Putamen (tissue), 1 donor: ENCODE measurements at places on chromosomes 5 and 9.
A peak's percentile ranks its signal among the peaks of the same experiment; 100 is the strongest.

GRCh38 chr9:38278457-38278856 is 114.0 kb upstream of the ALDH1B1 start:
- DNase-seq: no peak

DNA sequence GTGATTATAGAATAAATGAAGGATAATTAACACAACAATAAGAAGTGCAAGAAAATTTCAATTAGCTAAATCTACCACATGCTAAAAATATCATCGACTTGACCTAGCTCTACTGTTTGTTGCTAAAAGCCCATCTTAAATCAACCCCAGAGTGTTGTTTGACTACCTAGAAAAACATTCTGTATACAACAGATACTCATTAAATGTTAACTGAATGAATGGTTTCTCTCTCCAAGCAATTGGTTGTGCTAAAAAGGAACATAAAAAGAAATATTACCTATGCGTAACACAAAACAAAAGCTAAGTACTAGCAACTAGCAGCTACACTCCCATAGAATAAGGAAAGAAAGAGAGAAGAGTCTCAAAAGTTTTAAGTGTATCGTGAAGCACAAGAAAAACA is 5.5 kb upstream of the PLPP6 start:
- DNase-seq: no peak

GRCh38 chr5:142982821-142983200 is 212.6 kb downstream of the ARHGAP26 start:
- no peak for DNase-seq

- no peak for DNase-seq
These were observed 60.7 kb downstream of the PRRT1B start for GRCh38 chr9:131605770-131606590.

DNA sequence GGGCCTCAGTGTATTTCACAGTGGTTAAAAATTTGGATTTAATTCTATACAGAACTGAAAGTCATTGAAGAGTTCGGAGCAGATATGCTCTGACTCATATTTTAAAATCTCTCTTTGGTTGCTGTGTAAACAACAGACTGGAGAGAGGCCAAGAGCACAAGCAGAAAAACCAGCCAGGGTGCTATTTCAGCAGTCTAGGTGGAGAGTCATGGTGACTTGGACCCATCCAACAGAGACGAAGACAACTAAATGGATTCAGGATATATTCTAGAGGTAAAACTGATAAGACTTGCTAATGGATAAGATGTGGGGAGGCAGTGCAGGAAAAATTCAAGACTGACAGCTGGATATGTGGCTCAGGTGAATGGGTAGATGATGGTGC is 168.9 kb downstream of the MAPKAP1 start:
- DNase-seq: no peak

GRCh38 chr5:170571281-170571731 is 67.5 kb downstream of the KCNIP1 start:
- DNase-seq: no peak

DNA sequence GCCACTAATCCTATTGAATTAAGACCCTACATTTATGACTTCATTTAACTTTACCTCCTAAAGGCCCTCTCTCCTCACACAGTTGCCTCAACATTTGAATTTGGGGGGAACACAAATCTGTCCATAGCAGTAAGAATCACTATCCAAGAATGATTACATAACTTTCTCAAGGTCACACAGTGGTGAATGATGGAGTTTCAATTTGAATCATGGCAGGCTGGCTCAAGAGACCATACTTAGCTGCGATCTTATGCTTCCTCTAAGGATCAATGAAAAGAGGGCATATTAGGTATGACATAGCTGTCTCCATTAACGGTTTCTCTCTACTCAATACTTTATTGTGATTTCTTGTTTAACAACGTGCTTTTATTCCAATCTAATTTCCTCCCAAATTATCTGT is 44.1 kb upstream of the PDE4D start:
- no peak for DNase-seq

DNA sequence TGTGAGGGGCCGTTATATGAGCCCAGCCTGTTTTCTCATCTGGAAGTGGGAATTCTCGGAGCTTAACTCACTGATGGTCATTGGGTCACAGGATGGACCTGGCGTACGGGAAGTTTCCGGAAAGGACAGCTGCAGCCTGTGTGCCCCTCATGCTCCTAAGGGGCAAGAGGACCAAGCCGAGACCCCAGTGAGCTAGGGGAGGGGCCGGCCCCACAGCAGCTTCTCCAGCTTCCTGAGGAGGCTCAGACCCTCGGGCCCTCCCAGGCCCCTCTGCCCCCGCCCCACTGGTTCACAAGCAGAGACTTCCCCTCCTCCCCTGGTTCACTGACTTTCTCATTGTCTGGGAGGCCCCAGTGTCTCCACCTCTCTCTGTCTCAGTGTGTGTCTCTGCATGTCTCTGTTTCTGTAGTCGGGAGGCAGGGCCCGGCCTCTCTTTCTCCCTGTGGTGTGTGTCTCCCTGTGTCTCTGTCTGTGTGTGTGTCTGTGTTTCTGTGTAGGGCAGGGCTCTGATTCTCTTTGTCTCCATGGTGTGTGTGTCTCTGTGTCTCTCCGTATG is 32.3 kb upstream of the FIBCD1 start:
- no peak for DNase-seq

DNA sequence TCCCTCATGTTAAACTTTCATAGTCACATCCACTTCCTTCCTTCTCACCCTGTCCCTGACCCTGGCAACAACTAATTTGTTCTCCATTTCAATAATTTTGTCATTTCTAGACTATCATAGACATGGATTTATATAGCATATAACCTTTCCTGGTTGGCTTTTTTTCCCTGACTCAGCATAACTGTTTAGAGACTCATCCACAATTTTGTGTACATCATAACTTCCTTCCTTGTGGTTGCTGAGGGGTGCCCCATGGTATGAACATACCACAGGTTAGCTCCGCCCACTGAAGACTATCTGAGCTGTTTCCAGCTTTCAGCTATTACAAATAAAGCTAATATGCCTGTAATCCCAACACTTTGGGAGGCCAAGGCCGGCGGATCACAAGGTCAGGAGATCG is 137.3 kb downstream of the PHF2 start:
- DNase-seq: no peak

GRCh38 chr5:135203593-135204036 is 169.6 kb upstream of the PITX1 start:
- DNase-seq: no peak

DNA sequence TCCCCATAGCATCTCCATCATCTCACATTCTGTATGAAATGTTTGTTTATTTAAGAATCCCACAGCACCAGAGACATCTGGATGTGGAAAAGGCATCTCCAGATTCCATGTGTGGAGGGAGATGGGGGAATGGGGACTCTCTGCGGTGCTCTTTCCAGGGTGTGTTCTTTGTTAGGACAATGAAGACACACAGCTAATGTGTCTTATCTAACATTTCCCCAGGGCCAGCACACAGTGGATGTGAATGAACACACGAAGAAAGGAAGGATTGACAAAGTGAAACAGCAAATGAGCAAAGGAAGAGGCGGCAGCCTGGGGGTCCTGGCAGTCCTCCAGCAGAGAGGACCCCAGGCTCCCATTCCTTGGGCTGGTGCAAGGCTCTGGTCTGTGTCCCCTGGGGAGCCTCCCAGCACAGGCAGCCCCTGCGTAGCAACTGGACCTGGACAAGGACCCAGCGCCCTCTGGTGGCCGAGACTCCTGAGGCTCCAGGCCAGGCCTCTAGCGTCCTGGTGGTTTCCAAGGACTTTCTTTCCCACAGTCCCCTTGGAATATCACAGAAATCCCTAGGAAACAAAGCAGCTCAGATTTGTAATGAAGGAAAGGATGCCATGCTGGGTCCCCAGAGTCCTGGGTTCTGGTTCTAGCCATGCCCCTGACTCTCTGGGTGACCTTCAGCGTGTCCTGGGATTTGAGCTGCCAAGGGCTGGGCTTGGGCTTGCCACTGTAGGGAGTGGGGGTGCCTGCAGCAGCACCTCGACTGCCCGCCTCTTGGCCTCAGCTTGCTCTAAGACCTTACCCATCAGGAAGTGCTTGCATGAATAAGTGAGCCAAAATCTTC is 3.5 kb upstream of the PDLIM7 start:
- peak; percentile 72 for DNase-seq

DNA sequence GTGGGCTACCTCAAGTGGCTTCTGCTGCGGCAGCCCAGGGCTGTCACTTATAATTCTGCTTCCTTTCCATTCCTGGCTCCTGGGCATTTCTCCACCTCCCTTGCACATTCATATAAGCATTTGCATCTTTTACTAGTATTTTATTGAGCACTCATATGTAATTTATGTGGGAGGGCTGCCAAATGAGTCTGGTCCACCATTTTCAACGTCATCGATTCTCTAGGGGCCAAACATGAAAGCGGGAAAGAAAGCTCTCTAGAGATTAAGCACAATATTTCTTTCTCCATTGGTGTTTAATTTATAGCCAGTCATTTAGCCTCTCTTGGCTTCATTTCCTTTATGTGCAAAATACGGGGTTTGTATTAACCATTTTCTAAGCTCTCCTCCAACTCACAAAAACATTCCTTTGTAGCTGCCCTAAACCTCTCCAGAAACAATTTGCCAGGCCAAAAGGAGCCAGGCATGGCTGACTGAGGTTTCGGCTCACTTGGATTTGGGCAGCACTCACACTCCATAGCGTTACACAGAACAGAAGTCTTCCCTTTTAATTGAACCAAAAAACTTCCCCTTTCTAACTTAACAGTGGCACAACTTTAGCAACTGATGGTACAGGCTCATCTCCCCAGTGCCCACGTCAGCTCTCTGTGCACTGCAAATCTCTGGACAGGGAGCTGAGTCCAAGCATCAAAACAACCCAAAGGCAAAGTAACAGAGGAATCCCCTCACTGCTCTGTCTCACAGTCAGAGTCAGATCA is 183.5 kb downstream of the ROR2 start:
- no peak for DNase-seq

DNA sequence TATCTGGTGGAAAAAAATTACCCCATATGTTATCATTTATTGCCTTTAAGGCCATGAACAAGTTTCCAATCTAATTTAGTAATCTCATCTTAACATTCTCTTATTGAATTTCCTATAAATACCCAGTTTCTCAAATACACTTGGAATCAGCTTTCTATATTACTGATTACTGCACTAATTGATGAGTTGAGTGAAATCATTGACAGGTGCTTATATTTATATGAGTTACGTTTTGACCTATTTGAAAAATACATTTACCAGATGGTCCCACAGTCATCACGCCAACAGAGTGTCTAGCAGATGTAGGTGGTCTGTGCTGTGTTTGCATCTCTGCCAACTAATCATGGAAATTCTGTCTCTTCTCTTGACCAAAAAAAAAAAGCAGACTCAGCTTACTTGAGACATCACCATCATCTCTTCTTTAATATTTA is 307.3 kb upstream of the NREP start:
- DNase-seq: no peak

GRCh38 chr5:9653811-9654210 is 23.7 kb upstream of the TAS2R1 start:
- peak; percentile 39 for DNase-seq

- DNase-seq: no peak
These were observed 250.6 kb downstream of the ARRDC3 start for GRCh38 chr5:91132550-91132949.

DNA sequence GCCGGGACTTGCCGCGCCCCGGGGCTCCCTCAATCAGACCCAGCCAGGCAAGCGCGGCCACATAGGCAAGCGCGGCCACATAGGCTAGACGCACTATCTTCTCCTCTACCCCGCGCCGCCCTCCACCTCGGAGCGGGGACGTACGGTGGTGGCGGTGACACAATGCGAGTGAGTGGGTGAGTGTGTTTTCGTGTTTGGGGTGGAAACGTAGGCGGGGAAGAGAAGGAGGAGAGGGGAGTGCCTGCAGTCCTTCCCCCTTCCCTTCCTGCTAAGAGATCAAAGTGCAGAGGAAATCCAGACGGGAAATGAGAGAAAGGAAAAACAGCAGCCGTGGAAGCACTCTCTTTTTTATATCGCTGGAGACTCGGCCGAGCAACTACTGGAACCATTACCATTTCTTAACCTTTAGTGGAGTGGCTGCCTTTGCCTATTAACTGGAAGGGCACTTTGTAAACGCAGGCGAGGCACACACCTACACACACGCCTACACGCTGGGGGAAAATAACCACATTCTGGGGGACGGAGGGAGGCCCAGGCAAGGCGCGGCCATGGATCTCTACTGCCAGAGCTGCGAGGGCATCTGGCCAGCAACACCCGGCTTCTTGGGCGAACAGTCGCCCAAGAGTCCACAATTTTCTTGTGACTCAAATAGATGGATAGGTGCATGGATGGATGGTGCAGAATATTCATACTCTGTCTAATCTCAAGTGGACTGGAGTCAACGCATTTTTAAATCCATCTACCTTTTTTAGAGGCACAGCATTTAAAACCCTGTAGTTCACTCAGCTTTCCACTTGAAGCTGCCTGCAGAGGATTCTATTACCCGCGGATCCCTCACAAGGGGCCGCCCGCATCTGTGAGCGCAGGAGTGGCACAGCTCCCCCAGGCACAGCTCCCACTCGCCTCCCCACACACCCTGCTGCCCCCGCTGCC is 2.1 kb downstream of the EDIL3 start:
- DNase-seq: peak; percentile 74

DNA sequence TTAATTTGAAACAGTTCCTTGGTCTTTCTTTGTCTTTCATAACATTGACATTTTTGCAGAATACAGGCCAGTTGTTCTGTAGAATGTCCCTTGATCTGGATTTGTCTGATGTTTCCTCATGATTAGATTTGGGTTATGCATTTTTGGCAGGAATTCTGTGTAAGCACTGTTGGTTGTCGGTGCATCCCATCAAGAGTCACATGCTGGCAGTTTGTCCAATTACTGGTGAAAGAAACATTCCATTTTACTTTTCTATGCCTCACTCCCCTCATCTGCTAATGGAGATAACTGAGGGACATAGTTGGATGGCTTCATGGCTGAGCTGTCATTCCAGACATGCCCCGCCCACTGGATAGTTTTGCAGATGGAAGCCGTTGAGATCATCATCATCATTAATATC is 7.6 kb upstream of the ZNF618 start:
- no peak for DNase-seq

- no peak for DNase-seq
These were observed 253.4 kb downstream of the ARHGAP26 start for GRCh38 chr5:143023411-143024096.

DNA sequence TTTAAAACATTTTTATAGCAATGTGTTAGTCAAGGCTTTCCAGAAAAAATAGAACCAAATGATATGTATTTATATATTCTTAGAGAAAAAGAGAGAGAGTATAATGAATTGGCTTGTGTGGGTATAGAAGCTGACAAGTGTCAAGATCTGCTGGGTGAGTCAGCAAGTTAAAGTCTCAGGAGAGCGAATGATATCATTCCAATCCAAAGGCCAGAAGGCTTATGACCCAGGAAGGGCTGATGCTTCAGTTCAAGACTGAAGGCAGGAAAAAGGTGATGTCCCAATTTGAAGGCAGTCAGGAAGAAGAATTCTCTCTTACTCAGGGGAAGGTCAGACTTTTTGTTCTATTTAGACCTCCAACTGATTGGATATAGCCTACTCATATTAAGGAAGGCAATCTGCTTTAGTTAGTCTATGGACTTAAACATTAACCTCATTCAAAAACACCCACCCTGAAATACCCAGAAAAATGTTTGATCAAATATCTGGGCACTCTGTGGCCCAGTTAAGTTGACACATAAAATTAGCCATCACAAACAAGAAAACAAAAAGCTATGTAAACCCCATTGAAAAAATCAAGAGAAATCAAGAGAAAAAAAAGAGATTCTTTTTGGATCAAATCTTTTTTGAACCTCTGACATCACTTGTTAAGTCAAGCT is 189.6 kb downstream of the PIK3R1 start:
- peak; percentile 34 for DNase-seq
